GM06990 (cell line): ENCODE measurements at places on chromosomes 2 and 18.

GRCh38 chr2:142188562-142188961 is 57.7 kb upstream of the LRP1B start:
- no peak for DNase-seq

DNA sequence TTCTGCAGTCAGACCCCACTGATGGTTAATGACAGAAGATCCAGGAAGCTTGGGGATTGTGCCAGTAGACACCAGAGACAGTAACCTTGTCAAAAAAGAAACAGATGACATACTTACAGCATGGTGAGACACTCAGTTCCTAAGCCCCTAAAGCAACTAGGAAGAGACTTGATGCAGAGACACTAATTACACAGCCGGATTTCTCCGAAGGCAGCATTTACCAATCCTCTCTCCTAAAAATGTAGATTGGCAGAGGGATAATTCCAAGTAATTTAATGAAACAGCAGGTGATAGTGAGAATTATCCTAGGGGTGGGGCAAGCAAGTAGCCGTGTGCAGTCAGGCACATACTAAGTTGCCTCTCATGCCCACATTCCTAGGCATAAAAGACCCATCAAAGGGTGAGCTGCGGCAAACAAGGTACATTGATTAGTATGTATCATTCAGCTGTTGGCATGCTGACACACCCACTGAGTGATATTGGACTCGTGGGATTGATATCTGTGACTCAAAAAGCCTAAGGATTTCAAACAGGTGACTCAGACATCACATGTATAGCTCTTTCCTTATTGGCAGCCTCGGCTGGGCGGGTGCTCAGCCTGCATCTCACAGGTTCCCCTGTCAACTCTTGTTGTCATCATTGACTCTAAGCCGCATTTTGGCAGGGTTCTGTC is 296.7 kb upstream of the ATP5MC3 start:
- no peak for DNase-seq

DNA sequence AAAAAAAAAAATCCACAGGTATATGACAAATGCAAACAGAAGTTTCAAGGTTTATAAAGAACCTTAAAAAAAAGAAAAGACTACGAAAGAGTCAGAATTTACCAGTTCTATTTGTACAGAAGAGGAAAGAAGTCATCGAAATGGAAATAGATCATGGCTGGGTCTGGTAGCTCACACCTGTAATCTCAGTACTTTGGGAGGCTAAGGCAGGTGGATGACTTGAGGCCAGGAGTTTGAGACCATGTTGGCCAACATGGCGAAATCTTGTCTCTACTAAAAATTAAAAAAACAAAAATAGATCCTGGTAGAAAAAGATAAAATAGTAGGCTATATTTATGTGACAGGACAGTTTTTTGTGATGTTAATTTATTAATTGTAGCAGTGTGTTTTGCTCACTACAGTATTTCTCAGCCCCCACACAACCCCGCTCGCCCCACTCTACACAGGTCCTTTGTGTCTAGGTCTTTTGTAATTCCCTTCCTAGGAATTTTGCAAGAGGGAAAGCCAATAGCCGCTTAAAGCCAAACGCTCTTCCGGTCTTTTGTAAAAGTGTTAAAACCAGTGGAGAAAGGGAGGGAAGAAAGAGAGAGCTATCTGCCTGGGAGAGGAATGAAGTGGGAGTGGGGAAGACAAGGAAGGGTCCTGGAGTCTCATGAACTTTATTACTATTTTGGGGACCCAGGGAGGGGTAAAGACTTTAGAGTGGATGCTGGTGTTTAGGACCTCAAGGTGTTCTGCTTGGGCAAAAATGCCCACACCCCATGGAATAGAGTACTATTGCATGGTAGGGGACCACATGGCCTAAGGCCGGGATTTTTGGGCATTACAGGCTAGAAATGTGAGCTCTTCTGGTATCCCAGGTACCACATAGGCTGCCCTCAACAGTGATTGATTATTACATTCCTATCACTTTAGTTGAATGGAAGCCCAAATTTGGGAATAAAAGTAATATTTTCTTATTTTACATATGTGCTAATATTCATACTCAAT is 59.4 kb upstream of the XPO1 start:
- no peak for DNase-seq

DNA sequence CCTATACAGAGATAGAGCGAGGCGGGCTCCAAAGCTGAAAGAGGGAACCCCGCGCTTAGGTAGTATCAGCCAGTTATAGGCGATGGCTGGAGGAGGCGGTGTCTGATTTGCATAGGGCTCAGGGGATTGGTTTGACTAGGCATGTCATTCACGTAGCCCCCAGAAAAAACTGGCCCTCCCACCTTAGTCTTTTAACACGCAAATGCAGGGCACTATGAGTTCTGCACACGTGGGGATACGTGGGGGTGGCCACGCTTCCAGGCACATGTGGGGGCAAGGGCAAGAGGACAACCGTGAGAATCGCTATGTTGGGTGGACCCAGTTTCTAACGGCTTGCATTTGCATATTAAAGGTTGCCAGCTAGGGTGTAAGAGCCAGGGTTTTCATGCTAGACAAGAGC is 56.7 kb upstream of the MSTN start:
- DNase-seq: no peak

DNA sequence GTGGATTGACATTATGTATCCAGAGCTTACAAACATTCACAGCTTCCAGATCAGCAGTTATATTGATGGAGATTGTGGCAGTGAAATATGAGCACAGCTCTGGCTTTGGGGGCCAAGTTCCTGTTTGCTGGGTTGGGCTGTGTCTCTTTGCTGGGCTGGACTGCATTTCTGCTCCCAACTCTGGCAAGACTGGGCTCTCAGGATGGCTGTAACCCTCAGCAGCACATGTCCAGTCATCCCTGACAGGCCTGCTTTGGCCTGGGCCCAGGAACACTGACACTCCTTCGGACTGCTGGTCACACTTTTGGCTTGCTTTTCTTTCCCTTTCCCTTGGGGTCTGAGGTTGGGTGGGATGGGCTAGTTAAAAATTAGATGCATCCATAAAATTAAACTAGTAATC is 17.9 kb upstream of the VPS4B start:
- no peak for DNase-seq

DNA sequence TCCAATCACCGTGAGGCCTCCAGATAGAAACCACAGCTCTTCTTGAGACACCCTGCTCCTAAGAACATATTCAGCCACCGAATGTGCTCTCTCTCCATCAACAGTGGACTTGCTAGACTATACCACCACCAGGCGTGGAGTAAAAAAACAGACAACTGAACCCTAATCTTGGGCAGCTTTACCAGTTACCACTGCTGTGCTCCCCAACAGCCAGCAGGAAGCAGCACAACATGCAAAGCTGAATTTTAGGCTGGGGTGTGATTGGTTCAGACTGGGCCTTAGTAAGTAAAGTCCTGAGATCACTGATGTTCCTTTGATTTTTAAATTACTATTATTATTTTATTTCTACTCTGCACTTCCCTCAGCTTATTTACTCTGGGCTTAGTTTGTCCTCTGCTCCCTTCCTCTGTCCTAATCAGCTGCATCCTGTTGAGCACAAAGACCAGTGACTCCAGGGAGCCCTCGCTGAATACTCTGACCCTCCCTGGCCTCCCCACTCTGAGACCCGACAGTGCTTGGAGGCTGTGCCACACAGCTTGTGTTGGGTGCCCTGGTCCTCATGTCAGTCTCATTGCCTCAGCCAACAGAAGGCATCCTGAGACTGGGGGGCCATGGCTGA is 21.9 kb downstream of the MRPL35 start:
- no peak for DNase-seq

GRCh38 chr18:24514439-24514838 is 54.0 kb downstream of the HRH4 start:
- no peak for DNase-seq

DNA sequence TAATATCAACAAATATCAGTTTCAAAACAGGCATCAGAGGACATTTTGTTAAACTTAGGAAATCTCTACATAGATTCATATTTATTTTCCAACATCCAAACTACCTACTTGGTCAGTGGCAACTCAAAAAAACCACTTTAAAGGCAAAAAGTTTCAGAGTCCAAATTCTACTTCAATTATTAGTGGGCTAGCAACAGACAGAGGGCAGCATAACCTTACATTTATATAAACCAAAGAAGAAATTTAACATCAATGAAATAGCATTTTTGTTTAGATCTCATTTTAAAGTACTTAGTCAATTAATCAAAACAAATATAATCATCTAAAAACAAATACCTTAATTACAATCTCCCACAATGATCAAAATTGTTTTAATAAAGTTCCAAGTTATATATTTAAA is 33.3 kb downstream of the RTTN start:
- no peak for DNase-seq

- DNase-seq: no peak
These were observed 1325.0 kb upstream of the CDH2 start for GRCh38 chr18:29501952-29502351.

DNA sequence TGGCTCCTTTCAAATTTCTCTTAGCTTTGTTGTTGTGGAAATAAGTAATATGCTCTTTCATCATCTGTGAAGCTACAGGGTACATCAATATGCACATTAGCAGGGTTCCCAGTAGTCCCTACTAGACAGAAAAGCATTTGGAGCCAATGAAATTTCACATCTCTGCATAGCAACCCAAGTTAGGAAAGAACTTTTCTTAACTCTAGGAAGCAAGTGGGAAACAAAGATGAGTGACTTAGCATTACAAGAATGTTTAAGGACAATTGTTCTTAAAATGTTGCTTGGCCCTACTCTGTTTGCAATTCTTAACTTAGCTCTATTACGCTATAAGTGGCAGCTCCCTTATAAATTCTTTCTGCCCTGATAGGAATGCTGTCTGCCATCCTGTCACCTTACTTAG is 39.6 kb downstream of the ZEB2 start:
- DNase-seq: no peak

GRCh38 chr2:151438506-151438905 is 28.8 kb downstream of the RIF1 start:
- no peak for DNase-seq

DNA sequence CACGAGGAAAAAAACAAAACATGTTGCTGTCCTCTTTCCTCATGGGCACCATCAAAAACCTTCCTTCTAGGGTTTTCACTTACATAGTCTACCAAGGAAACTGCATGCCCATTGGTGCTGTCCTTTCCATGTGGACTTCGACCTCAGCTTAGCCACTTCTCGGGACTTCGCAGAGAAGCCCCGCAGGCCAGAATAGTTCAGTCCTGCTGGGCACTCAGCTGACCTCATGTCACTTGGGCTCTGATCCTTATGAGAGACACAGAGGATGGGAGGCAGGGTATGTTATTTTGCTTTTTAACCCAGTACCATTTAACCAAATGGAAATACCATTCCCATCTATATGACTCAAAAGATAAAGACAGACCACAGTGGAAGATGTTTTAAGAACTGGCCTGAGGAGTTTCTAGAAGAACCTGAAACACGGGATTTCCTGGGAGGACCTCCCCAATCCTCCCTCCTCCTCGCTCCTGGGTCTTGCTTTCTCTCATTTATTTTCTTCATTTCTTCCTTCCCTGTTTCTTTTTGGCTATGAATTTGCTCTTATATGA is 28.4 kb downstream of the AAK1 start:
- DNase-seq: no peak
